ENCODE measurements at places on chromosomes 5 and 9.

GRCh38 chr9:70470050-70471015 is 55.9 kb upstream of the KLF9 start:
- no peaks in the 10 kb centered on the region for H3K27me3 ChIP-seq
- H3K36me3 ChIP-seq: no peaks in the 10 kb centered on the region
- peaks cover 26% of the 10 kb centered on the region for H3K4me1 ChIP-seq
- no peak overlapping the region for H3K4me3 ChIP-seq
- DNase-seq: no peak

GRCh38 chr5:10489810-10490426 is 48.2 kb downstream of the ROPN1L start:
- no peaks in the 10 kb centered on the region for H3K27me3 ChIP-seq
- H3K36me3 ChIP-seq: peaks cover 10% of the 10 kb centered on the region
- peak overlapping the region; percentile 80 for H3K27ac ChIP-seq
- DNase-seq: peak; percentile 52
- peaks cover 57% of the 10 kb centered on the region for H3K4me1 ChIP-seq

DNA sequence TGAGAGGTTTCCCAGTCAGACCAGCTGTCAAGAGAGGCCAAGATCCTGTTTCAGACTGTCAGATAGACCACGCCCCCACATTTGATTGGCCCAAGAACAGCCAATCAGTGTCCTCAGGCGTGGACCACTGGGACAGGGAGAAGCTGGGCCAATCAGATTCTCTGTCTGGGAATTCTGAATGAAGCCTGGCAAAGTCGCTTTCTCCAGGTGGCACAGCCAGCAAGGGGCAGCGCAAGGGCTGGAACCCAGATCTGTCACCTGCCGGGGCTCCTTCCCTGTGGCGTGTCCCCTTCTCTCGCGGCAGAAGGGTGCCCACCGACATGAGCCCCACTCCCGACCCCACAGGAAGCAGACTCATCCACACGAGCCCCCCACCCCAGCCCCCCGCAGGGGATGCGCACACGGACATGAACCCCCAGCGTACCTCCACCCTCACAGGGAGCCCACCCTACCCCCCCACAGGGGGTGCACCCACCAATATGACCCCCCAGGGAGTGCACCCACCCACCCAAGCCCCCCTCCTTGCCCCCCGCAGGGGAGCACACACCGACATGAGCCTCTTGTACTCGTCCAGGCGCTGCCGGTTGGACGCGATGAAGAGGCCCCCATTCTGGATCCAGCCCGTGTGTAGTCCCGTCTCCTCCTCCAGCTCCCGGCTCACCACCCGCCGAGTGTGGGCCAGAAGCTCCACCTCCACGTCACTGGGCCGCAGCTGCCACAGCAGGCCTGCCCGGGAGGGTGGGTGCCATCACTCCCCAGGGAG is 6.1 kb downstream of the SARDH start:
- no peaks in the 10 kb centered on the region for H3K27me3 ChIP-seq
- no peak overlapping the region for H3K27ac ChIP-seq
- no peak overlapping the region for H3K4me3 ChIP-seq
- peak; percentile 14 for DNase-seq
- peaks cover under 1% of the 10 kb centered on the region for H3K4me1 ChIP-seq
- H3K36me3 ChIP-seq: no peaks in the 10 kb centered on the region

GRCh38 chr5:98657559-98657958 is 115.9 kb upstream of the RGMB start:
- no peaks in the 10 kb centered on the region for H3K36me3 ChIP-seq
- no peak overlapping the region for H3K4me3 ChIP-seq
- no peaks in the 10 kb centered on the region for H3K27me3 ChIP-seq

DNA sequence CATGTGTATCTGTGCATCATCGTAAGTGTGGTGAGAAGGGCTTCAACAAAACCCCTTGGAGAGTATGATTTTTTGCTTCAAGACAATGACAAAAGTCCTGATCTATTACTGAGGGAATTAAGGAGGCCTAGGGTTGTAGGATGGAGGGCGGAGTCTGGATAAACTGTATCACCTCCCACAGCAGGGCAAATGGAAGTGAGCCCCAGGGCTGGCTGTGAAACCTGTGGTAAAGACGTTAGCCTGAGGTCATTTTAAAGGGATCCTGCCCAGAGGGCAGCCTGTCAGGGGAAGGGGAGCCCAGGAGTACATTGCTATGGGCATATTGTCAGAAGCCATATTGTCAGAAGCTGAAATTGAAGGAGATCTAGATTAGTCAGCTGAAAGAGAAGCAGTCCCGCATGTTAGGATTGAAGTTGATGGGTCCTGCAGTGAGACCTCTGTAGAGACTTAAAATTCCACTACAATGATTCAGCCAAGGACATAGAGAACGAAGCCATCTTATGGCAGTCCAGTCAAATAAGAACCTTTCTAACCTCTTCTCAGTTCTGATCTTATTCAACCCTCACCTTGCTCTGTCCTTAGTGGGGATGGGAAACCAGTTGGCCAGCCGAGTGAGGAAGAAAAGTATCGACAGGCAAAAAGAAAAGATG is 26.9 kb downstream of the ADGRV1 start:
- H3K27ac ChIP-seq: no peak overlapping the region
- no peaks in the 10 kb centered on the region for H3K36me3 ChIP-seq
- peaks cover 14% of the 10 kb centered on the region for H3K27me3 ChIP-seq
- DNase-seq: no peak
- peaks cover 3% of the 10 kb centered on the region for H3K4me1 ChIP-seq
